ENCODE measurements at places on chromosomes 1 and 21.
A peak's percentile ranks its signal among the peaks of the same experiment; 100 is the strongest.

GRCh38 chr1:162470216-162470615 is 27.4 kb upstream of the UHMK1 start:
- no peak for DNase-seq

GRCh38 chr1:75745276-75745675 is 20.8 kb downstream of the ACADM start:
- DNase-seq: no peak

DNA sequence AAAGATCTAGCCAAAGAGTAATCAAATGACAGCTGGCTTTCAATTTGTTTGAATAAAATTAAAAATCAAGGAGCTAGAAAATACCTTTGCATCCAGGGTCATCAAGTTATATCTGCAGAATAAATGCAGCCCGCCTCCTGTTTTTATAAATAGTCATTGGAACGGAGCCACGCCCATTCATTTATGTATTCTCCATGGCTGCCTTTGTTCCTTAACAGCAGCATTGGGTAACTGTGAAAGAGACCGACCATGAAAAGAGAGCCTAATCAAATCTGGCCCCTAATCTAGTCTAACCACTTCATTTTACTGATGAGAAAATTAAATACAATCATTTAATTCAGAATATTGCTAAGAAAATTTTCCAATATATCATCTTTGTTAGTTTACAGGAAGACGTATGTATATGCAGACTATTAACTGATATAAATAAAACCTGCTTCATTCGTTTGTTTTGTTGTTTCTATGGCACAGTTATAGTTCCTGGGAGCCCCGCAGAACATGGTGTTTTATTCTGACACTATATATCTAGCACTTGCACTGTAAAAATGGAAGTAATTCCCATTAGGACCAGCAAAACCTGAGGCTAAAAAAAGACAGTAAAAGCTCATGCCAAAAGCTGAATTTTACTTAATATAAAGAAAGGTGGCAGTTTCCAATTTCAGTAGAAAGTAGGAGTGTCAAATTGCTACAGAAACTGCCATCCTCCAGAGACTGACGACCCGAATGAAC is 111.8 kb upstream of the PALMD start:
- no peak for DNase-seq

DNA sequence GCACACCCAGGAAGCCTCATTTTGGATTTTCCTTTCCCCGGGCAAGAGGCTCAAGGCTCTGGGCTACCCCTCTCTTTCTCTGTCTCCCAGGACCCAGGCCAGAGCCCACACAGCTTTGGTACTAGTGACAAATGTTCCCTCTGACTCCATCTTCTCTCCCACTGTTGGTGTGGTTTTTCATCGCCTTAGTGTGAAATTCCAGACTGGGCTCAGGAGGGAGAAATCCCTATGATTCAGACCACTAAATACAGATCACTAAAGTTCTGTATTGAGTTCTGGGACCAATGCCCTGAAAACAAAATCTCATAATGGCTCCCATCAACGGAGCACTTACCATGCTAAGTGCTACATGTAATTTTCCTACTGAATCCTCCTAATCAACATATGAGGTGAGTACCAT is 26.1 kb downstream of the IQGAP3 start:
- DNase-seq: no peak

DNA sequence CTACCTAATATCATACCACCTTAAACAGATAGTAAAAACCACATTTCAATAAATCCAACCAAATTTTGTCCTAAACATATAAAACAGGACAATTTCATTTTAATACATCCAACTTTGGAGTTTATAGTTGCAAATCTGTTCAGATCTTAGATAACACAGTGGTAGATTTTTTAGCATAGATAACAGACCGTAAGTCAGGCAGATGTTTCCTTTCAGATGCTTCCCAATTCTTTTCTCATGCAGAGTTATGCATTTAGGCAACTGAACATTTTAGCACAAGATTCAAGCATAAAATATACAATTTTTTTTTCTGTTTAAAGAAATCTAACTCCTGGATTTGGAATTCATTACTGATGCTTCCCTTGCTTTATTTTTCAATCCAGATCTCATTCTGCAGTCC is 156.5 kb upstream of the ZNHIT6 start:
- no peak for DNase-seq

DNA sequence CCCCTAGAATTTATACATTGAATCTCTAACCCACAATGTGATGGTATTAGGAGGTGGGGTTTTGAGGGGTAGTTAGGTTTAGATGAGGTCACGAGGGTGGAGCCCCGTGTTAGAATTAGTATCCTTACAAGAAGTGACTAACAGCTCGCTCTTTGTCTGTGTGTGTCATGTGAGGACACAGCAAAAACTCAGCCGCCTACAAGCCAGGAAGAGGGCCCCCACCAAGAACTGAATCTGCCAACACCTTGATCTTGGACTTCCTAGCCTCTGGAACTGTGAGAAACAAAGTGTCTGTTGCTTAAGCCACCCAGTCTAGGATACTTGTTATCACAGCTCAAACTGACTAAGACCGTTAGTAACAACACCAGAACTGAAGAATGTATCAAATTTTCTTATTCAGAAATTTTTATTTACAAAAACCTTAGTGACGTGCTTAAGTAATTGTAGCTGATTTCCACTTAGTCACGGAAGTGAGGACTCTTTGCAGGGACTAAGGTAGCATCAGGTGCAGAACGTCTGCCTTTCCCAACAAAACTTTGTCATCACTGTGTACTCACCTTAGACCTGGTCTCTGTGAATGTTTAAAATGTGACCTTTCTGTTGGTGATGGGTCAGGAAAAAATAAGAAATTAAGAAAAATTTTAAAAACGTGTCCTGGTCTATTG is 24.5 kb upstream of the LRRC8C start:
- DNase-seq: no peak

DNA sequence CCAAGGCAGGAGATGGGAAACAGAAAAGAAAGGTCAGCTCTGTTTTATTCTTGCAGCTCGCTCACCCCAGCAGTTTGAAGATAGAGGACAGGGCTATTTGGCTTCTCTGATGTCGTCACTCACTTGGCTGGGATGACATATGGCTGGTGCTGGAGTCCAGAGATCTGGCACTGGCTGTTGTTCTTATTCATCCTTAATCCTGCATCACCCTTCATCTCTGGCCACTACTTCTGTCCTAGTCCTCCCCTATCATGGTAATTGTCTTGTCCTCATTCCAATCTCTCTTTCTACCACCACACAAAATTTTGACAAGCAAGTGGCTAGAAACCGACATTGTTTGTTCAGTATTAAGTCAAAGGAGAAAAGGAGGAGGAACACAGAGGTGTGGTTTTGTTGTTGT is 103.8 kb upstream of the PDE4B start:
- DNase-seq: peak; percentile 58

GRCh38 chr1:21618561-21619374 is 50.4 kb downstream of the RAP1GAP start:
- DNase-seq: no peak

- DNase-seq: no peak
These were observed 12.2 kb downstream of the ARHGEF2 start for GRCh38 chr1:155966135-155966534.

DNA sequence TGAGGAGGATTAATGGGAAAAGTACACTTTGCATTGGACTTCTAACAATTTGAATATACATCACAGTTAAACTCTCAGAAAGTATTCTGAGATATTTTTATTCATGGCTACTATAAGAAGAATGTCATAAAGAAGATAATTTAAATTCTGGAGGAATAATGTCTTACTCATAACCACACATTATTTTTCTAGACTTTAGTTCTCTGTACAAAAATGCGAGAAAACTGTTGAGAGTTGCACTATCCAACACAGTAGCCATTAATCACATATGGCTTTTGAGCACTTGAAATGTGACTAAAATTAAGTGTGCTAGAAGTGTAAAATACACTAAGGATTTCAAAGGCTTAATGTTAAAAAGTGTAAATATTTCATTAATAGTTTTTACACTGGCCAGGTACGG is 53.8 kb downstream of the CRB1 start:
- no peak for DNase-seq

GRCh38 chr1:114623364-114623763 is 41.9 kb upstream of the BCAS2 start:
- DNase-seq: no peak

- no peak for DNase-seq
These were observed 4.1 kb upstream of the PTPN7 start for GRCh38 chr1:202164271-202165037.

DNA sequence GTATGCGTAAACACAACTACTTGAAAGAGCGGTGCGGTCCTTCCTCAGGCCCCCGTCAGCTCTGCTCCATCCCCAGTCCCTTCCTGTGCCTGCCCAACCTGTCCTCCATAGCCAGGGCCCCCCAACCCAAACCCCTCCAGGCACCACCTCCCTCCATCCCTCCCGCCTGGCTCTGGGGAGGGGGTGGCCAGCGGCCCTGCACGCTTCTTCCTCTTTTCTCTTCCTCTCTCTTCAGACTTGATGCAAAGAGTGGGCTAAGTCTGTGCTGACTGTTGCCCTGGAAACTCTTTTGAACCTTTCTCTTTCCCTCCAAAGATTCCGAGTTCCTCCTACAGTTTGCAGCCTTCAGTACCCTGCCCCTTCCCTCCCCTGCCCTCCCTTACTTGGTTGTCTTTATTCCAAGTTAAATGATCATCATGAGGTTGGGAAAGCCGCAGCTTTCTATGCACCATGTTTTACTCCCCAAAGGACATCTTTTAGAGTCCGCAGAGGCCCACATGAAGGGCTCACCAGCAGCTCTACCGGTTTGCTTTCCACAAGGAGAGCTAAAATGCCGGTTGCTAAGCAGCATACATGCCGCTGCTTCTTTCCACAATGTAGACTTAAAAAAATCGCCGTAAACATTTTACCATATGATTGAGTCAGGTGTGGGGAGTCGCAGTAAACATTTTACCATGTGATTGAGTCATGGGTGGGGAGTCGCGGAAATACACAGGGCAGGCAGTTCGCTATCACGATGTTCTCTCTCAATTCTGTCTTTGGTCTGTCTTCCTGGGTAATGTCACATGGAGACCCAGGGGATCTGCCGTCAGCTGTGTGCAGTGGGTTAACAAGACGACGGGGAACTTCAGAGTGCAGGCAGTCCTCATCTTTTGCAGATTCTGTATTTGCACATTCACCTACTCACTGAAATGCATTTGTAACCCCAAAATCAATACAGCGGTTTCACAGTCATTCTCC is 525.3 kb downstream of the KIF26B start:
- DNase-seq: no peak

DNA sequence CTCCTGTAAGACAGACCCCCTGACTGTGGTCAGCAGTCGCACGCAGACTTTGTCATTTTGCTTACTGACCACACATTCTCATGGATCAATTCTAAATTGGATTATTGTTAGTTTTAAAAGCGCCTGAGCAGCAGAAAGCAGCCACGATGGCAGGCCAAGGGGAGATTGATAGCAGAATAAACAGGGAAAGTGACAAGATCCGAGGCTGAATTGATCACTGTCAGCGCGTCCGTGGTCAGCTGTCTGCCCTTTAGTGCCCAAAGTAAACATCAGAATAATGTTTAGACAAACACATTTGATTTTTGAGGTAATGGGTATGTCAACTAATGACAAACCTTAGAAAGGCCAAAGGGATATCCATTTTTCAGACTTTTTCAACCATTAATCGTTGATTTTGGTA is 426.8 kb downstream of the SETD4 start:
- DNase-seq: no peak

DNA sequence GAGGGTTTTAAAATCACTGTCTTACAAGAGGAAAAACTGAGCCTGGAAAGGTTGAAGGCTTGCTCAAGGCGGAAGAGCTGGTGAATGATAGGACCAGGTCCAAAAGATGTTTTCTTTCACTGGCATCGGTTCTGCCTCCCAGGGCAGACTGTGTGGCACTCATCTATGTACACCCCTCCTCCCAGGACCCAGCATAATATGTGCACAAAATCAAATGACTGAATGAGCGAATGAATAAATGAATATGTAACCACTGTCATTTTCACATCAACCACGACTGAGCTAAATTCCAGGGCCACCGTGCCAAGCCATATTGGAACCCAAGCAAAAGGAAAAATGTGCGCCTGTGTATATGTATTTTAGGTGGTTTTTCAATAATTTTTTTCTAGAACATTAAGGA is 99.3 kb upstream of the ZBTB40 start:
- DNase-seq: no peak

GRCh38 chr1:32339363-32339978 is 3.4 kb upstream of the MARCKSL1 start:
- DNase-seq: no peak

DNA sequence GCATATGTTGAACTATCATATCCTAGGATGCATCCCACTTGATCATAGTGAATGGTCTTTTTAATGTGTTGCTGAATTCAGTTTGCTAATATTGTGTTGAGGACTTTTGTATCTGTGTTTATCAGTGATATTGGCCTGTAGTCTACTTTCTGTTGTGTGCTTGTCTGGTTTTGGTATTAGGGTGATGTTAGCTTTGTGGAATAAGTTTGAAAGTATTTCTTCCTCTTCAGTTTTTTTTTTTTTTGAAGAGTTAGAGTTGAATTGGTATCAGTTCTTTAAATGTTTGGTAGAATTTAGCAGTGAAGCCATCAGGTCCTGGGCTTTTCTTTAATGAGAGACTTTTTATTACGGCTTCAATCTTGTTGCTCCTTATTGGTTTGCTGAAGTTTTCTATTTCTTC is 162.3 kb downstream of the VAV3 start:
- DNase-seq: no peak

GRCh38 chr21:43806017-43806710 is 16.8 kb downstream of the RRP1 start:
- DNase-seq: no peak

GRCh38 chr1:215052256-215053015 is 30.1 kb upstream of the KCNK2 start:
- no peak for DNase-seq

- DNase-seq: no peak
These were observed 31.1 kb upstream of the BACH1 start for GRCh38 chr21:29267666-29268065.

GRCh38 chr1:116370181-116370580 is 2.9 kb upstream of the ATP1A1 start:
- no peak for DNase-seq

DNA sequence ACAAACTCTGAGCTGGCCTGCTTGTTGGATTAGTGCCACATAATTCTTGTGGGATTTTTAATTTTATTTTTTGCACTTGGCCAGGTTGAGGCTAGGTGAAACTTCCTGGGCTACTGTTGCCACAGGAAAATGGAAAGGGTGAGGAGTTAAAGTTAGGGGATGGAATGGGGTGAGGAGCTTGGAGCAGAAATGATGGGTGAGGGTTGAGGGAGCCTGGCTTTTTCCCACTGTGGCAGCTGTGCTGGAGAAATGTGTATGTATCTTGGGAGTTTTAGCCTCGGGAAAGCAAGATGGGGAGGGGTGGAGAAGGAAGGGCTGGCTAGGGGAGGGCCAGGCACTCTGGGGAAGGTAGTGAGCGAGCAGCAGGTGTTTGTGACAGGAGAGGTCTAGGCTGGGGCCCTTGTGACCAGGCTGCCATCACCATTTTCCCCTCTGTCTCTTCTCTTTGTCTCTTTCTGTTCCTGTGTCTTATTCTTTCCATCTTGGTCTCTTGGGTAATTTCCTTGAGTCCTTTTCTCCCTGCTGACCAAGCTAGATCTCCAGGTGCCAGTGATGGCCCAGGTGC is 2.0 kb downstream of the ZNF687 start:
- DNase-seq: no peak

DNA sequence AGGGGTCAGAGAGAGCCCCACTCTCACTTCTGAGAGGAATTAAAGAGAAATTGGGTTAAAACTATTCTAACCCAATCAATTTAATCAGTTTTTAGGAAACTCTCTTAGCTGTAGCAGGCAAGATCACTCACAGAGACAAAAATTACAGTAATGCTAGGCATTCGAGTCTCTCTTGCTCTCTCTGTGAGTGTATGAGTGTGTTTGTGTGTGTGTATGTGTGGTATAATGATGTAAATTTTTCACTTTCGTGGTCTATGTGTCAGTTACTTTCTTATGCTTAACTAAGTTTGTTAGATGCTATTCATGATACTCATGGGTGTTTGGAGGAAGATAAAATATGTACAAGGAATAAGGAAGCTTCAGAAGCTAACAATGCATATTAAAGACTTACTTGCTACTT is 131.3 kb downstream of the FASLG start:
- DNase-seq: no peak

All from NCI-H524 (cell line).